ENCODE measurements at places on chromosomes 7 and 10.
A peak's percentile ranks its signal among the peaks of the same experiment; 100 is the strongest.

DNA sequence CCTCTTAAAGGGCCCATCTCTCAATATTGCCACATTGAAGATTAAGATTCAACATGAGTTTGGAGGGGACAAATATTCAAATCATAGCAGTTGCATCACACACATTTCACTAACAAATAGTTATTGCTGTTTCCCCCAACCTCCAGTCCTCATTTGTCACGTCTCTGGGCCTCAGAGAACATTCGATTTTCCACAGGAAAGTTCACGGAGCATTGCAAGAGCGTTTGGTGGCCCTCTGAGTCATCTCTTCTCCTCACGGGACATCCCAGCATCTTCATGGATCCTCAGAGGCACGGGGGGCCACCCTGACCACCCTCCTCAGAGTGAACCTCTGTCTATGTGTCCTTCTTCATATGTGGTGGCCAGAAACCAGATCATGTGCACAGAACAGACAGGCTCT lies 50.3 kb upstream of the CHST15 start:
- no peak for DNase-seq

DNA sequence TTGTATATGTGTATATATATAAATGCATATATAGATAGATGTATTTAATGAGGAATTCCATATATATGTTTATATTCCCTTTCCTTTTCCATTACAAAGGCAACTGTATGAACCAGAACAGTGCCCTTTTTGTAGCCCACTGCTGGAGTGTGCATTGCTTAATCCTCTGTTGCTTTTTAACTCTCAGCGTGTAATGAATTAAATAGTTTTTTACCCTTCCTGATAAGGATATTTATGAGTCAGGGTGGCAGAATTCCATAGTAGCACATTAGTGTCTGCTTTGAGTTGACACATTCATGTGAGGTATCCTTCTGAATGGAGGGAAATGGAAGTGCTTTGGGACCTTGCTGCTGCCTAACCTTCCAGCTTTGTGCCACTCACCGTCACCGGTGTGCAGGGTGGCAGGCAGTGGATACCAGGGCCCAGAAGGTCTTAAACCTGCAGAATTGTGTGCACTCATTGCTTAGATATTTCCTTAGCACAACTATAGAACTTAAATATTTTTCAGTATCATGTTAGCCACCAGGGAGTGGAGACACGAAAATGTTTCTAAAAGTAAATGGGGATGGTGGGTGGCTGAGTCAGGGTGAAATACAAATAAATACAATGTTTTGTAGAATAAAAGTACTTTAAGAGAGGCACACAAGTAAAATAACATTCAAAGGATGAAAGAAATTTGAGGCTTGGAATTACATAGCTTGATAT lies 117.9 kb downstream of the SND1 start:
- DNase-seq: no peak

DNA sequence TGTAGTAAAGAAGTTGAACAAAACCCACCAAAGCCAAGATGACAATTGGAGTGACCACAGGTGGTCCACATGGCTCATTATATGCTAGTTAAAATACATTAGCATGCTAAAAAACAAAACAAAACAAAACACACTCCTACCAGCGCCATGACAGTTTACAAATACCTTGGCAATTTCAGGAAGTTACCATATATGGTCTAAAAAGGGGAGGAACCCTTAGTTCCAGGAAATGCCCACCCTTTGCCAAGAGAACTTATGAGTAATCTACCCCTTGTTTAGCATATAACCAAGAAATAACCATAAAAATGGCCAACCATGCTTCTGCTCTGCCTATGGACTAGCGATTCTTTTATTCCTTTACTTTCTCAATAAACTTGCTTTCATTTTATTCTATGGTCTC lies 979.1 kb upstream of the POT1 start:
- DNase-seq: no peak

- no peak for DNase-seq
Observed at GRCh38 chr10:3014968-3015367, 52.4 kb upstream of the PFKP start.

GRCh38 chr7:49852619-49853462 lies 79.4 kb downstream of the VWC2 start:
- peak; percentile 17 for DNase-seq

DNA sequence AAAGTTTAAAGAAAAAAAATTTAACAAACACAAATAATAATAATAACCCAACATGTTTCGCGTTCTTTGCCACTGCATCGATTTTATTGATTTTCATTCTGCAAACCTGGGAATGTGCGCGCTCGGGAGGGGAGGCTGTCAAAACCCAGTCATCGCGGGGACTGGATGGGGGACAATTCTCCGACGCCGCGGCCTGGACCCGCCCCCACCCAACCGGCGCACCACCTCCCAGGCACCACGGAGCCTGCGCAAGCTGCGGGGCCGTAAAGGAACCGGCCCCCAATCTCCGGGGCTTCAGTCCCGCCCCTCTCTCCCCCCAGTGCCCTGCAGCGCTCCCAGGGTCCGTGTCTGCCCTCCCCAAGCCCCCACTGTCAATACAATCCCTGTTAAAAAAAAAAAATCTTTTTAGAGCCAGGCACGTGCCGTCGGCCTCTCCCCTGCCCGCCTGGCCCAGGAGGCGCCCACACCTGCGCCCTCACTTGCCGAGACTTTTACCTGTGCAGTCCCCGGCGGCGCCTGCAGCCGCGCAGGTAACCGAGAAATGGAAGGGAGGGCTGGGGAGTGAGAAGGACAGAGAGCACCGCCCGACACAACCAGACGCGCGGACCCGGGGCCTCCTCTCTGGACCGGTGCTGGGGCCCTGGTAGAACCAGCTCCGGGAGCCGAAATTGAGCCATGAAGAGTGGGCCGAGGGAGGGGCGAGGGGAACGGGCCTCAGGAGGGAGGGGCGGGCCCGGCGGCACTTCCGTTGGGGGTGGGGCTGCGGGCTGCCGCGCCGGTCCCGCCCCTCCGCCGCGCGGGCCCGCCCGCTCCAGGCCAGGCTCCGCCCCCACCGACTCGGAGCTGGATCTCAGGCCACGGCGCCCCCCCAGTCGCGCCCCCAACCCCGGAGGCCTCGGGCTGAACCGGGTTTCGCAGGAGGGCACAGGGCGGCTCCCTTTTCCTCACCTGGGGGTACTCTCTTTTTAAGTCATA lies 7.6 kb upstream of the ZNF503 start:
- DNase-seq: peak; percentile 76

DNA sequence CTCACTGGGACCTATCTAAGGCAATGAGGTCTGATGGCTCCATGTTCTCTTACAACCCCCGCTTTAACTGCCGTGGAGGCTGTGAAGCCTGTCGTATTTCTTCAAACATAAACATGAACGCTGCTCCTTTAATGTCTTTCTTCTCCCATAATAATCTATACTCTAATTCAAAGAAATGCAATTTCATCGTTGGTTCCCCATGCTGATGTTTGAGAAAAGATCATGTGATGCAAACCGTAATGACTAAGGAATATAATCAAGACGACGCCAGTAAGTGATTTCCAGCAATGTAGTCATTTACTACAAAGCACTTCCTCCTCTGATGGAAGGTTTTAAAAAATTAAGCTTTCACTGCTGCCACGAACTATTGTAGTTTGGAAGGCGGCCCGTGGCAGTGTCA lies 102.6 kb upstream of the NEBL start:
- DNase-seq: no peak

DNA sequence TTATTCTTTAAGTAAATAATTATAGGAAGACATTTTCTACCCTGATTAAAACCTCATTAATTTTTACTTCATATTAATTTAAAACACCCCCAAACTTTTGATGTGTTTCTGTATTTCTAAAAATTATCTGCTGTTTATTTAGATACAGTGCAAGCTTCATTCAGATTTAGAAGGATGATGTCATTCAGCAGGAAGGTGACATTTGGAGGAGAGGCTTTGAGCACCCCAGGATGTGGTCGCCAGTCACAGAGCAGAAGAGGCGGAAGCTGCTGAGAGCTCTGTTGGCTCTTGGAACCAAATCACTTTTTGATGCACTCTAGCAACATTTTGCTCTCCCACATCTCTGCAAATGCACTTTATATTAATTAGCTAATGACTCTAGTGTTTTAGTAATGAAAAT lies 233.9 kb upstream of the CACNA2D1 start:
- DNase-seq: peak; percentile 14

DNA sequence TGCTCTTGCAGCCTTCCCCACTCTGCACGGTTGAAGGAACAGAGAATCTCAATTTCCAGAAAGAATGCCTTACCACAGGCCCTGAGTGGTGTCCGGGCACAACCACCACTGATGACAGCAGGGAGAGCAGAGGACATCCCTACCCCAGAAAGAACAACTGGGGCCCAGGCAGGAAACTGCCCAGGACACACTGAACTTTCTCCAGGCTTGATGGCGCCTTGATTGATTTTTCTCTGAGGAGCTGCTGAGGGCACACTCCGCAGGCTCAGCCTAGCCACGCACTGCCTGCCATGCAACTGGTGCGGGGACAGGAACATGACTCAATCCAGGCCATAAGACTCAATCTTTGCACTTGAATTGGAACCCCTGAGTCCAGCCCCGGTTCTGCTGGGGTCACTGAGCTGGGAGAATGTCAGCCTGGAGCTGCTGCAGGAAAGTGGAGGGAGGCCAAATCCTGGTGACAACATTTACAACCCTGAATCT lies 5.9 kb downstream of the AKR1B1 start:
- DNase-seq: no peak

- no peak for DNase-seq
Observed at GRCh38 chr10:8183241-8183704, 128.8 kb downstream of the GATA3 start.

DNA sequence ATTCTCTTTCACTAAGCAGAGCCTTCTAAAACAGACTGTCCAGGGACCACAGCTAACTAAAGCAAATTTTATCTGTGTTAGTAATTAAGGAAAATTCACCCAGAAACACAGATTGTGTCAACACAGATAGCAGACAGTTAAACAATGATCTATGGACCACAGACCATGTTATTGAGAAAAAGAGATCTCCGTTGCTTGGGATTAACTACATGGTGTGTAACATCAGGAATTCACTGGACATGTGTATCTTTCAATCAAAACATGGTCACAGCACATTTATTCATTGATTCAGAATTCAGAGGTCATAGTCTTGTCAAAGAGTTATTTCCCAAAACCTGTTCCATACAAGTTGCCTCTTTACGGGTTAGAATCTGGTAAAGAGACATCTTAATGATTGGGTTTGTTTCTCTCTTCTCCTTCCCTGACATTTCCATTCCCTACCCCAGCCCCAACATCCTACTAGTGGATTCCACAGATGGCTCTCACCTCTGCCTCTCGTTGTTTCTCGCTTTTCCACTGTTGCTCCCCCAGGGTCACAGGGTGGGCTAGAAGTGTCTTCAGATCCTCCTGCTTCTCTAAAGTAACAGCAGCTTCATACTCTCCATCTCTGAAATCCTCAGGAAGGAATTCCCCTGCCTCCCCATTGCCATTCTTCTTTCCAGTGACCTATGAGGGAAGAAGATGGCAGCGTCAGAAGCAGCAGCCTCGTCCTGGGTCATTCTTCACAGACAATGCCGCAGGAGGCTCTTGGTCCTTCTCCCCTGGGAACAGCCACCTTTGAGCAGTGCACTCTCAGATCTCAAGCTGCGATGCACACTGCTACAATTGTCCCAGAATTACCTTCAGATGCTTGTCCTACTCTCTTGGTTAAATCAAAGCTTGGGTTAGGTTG lies 958 bp downstream of the ANKRD1 start:
- DNase-seq: no peak
